Small intestine (tissue), 16 donors: ENCODE measurements at places on chromosomes 6 and 20.

- no peak for DNase-seq
- H3K27ac ChIP-seq, result no peak overlapping the region
- H3K4me1 ChIP-seq, result no peaks in the 10 kb centered on the region
- H3K27me3 ChIP-seq, result no peaks in the 10 kb centered on the region
- no peaks in the 10 kb centered on the region for H3K36me3 ChIP-seq
Measured at GRCh38 chr6:46032110-46032998, 16.7 kb upstream of the CLIC5 start.

GRCh38 chr6:115592025-115592424 lies 468.7 kb downstream of the FRK start:
- DNase-seq, result no peak
- no peak overlapping the region for H3K4me3 ChIP-seq
- no peaks in the 10 kb centered on the region for H3K36me3 ChIP-seq
- H3K4me1 ChIP-seq, result no peaks in the 10 kb centered on the region

- H3K4me1 ChIP-seq, result no peaks in the 10 kb centered on the region
- DNase-seq, result no peak
- H3K36me3 ChIP-seq, result no peaks in the 10 kb centered on the region
- H3K27ac ChIP-seq, result peak overlapping the region; percentile 77
- H3K4me3 ChIP-seq, result peak overlapping the region; percentile 5
Measured at GRCh38 chr6:20319520-20320357, 81.9 kb upstream of the E2F3 start.

- no peak overlapping the region for H3K4me3 ChIP-seq
- H3K27ac ChIP-seq, result no peak overlapping the region
- no peaks in the 10 kb centered on the region for H3K4me1 ChIP-seq
- H3K36me3 ChIP-seq, result no peaks in the 10 kb centered on the region
- no peak for DNase-seq
Measured at GRCh38 chr6:125863023-125863422, 72.3 kb downstream of the NCOA7 start.

DNA sequence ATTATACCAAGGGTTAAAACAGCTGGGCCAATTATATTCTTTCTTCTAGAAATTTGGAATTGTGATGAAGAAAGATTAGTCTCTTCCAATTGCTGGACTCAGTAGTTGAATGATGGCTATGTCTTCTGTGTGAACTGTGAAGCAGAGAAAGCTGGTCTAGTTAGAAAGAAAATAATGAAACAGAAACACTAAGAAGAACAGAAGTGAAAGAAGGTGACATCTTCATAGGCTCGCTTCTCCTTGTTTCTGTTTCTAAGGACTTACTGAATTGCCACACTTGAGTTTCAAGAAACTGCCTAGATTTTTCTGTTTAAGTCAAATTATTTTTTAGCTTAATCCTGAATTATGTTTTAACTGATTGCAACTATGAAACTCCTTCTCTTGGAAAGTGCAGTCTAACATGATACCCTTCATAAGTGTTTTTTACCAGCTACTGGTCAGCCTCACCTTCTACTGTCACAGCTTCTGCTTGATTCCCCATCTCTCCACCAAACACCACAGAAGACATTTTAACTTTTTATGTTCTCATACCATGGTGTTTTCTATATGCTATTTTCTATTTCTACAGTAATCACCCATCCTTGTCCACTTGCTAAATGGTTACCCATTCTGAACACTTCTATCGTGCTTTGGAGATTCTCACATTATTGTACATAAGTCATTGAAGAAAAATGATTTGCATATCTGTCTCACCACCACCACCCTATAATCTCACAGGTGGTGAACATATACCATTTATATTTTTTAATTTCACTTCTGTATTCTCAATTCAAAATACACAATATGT lies 268.8 kb downstream of the GRIK2 start:
- no peak overlapping the region for H3K27ac ChIP-seq
- no peaks in the 10 kb centered on the region for H3K27me3 ChIP-seq
- no peak overlapping the region for H3K4me3 ChIP-seq

- DNase-seq, result peak; percentile 24
- no peak overlapping the region for H3K4me3 ChIP-seq
- no peaks in the 10 kb centered on the region for H3K4me1 ChIP-seq
- no peak overlapping the region for H3K27ac ChIP-seq
- no peaks in the 10 kb centered on the region for H3K27me3 ChIP-seq
- H3K36me3 ChIP-seq, result peaks cover 7% of the 10 kb centered on the region
Measured at GRCh38 chr6:83867527-83868161, 8.2 kb downstream of the CYB5R4 start.

DNA sequence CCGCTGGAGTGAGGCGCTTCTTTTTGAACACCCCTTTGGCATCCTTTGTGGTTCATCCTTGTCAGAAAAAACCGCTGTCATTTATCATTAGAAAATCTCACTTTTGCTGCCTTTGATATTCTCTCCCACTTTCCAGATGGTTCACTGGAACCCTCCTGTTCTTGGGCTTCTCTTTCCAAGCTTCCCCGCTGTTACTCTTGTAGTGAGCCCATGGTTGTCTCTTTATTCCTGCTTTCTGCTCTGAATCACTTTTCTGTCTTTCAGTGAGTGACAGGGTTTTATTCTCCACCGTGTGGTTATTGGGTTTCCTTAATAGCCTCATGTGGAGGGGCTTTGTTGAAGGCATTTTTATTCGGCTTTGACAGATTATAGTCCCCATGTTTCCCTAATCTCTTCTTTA lies 117.0 kb downstream of the FARS2 start:
- no peak overlapping the region for H3K27ac ChIP-seq
- no peak overlapping the region for H3K4me3 ChIP-seq
- DNase-seq, result no peak
- H3K4me1 ChIP-seq, result no peaks in the 10 kb centered on the region
- no peaks in the 10 kb centered on the region for H3K27me3 ChIP-seq

DNA sequence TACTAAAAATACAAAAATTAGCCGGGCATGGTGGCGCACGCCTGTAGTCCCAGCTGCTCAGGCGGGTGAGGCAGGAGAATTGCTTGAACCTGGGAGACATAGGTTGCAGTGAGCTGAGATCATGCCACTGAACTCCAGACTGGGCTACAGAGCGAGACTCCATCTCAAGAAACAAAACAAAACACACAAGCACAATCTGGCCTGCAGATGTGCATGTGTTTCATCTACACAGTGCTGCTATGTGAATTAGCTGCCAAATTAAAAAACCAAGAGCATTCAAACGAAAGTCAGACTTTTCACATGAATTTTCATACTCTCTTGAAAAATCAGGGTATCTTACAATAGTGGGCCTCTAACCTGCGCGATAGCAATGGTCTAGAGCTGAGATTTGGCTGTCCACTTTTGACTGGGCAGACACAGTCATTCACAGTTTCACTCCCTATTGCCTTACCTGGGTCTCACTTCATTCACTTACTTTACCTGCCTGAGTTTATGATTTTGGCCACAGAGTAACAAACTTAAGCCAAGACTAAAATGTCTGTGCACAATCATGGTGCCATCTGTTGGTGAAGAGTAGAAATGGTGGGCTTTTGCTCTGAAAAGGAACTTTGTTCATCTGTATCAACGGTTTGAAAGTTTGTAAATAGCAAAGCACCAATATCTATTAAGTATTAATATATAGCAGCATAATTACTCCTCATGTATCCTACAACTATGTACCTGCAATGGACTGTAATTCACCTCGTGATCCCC lies 138.5 kb upstream of the UST start:
- H3K27ac ChIP-seq, result no peak overlapping the region
- no peaks in the 10 kb centered on the region for H3K27me3 ChIP-seq
- no peaks in the 10 kb centered on the region for H3K4me1 ChIP-seq
- no peak overlapping the region for H3K4me3 ChIP-seq
- no peaks in the 10 kb centered on the region for H3K36me3 ChIP-seq
- no peak for DNase-seq

GRCh38 chr20:56840716-56841261 lies 211.7 kb downstream of the TFAP2C start:
- H3K27me3 ChIP-seq, result no peaks in the 10 kb centered on the region
- DNase-seq, result no peak
- H3K27ac ChIP-seq, result no peak overlapping the region

DNA sequence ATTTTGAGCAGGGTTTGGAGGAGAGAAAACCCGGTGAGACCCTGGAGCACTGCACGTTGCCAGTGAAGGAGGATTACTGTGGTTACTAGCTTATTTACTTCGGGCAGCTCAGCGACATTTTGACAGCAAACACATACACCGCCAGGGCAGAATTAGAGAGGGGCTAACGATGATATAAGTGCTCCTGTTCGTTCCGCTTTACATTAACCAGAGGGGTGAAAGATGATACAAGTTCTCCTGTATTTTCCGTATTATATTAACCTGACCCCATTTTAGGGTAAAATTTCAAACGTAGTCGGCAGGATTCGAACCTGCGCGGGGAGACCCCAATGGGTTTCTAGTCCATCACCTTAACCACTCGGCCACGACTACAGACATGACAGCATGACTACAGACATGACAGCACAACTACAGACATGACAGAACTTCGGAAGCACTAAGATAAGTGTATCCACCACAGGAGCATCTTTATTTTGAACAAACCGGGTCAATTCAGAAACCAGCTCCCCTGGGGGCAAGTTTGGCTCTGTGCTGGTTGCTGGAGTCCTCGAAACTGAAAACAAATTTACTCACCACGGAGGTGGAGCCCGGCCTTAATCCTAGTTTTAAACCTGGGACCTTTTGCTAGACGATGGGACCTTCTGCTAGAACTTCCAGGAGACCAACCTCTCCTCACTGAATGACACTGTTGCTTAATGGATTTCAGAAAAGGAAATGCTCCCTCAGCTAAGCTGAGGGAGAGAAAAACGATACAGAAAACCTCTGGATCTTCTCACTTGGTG lies 80.4 kb upstream of the ZNF184 start:
- H3K4me1 ChIP-seq, result no peaks in the 10 kb centered on the region
- no peak for DNase-seq
- no peak overlapping the region for H3K27ac ChIP-seq
- H3K4me3 ChIP-seq, result no peak overlapping the region

- no peaks in the 10 kb centered on the region for H3K4me1 ChIP-seq
- H3K27ac ChIP-seq, result no peak overlapping the region
- H3K36me3 ChIP-seq, result no peaks in the 10 kb centered on the region
- no peak overlapping the region for H3K4me3 ChIP-seq
- DNase-seq, result no peak
- H3K27me3 ChIP-seq, result no peaks in the 10 kb centered on the region
Measured at GRCh38 chr20:23645575-23645974, 7.8 kb upstream of the CST3 start.

GRCh38 chr6:131773284-131773950 lies 34.4 kb upstream of the ENPP1 start:
- H3K4me1 ChIP-seq, result peaks cover 5% of the 10 kb centered on the region
- H3K36me3 ChIP-seq, result no peaks in the 10 kb centered on the region
- no peaks in the 10 kb centered on the region for H3K27me3 ChIP-seq
- DNase-seq, result no peak
- H3K4me3 ChIP-seq, result no peak overlapping the region

DNA sequence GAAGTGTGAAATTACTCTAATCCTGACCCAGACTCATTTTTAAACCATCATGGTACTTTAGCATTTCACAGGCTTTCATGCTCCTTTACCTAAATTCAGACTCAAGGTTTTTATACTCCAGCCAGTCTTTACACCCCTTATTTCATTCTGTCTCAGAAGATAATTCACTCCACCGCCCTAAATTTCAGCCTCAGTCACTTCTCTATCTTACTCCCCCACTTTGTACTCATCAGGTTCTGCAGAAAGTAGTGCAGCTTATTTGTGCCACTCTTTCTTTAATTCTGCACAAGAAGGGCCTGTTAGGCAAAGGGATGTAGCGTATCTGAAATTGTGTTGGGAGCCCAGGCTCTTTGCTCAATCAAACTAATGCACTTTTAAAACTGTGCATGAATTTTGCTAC lies 205.5 kb downstream of the ARHGAP18 start:
- no peaks in the 10 kb centered on the region for H3K36me3 ChIP-seq
- no peaks in the 10 kb centered on the region for H3K27me3 ChIP-seq
- no peaks in the 10 kb centered on the region for H3K4me1 ChIP-seq

DNA sequence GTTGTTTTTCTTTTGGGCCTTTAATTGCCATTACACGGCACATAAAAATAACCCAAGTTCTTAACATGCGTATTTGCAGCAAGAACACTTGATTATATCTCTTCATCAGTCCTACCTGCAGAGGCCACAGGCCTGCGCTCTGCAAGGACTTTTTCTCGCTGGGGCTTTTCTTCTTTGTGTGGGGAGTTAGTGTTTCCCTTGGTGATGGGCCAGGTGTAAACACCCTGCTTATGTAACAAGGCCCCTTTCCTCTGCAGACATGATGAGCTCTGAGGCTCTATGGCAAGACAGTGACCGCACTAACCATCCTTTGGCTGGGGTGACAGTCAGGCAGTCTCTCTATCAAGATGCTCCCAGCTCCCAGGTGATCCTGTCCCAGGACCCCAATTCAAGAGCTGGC lies 97.8 kb upstream of the PCSK2 start:
- no peak for DNase-seq
- no peaks in the 10 kb centered on the region for H3K27me3 ChIP-seq
- no peaks in the 10 kb centered on the region for H3K4me1 ChIP-seq
- no peaks in the 10 kb centered on the region for H3K36me3 ChIP-seq
- H3K27ac ChIP-seq, result no peak overlapping the region
